ENCODE measurements at places on chromosomes 4 and X.

- DNase-seq, result no peak
Measured at GRCh38 chr4:20493761-20494353, 206.4 kb upstream of the PACRGL start.

GRCh38 chrX:103338663-103339062, 8.6 kb downstream of the TCEAL7 start:
- no peak for DNase-seq

GRCh38 chrX:38881066-38881465, 79.8 kb downstream of the MID1IP1 start:
- DNase-seq, result no peak

GRCh38 chrX:10120331-10120730, 36.4 kb upstream of the CLCN4 start:
- DNase-seq, result no peak

GRCh38 chrX:46198858-46199257, 346.4 kb downstream of the ZNF674 start:
- no peak for DNase-seq

- no peak for DNase-seq
Measured at GRCh38 chr4:151415978-151416377, 7.0 kb downstream of the FHIP1A start.

- no peak for DNase-seq
Measured at GRCh38 chr4:48138936-48139335, 4.9 kb upstream of the TXK start.
